ENCODE measurements at places on chromosomes 13 and 19.

GRCh38 chr19:47545061-47545948, 27.6 kb downstream of the ZNF541 start:
- DNase-seq, result no peak

- DNase-seq, result no peak
Observed at GRCh38 chr19:48319647-48320541, 5.5 kb upstream of the EMP3 start.

DNA sequence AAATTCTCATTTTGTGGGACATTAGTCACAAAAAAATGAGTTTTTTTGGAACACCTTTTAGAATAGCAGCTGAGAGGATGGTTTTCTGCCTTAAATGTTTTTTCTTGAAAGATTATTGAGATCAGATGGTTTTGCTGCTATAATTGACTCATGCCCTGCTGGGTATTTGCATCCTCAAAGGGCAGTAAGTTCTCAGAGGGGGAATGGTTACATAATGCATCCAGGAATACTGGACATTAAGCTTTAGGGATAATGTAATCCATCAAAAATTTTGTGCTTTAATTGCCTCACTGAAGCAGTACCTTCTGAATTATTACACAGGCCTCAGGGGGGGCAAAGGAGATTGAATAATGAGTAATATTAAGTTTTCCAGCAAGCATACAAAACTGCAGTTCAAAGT, 866.3 kb upstream of the SPRY2 start:
- DNase-seq, result no peak

DNA sequence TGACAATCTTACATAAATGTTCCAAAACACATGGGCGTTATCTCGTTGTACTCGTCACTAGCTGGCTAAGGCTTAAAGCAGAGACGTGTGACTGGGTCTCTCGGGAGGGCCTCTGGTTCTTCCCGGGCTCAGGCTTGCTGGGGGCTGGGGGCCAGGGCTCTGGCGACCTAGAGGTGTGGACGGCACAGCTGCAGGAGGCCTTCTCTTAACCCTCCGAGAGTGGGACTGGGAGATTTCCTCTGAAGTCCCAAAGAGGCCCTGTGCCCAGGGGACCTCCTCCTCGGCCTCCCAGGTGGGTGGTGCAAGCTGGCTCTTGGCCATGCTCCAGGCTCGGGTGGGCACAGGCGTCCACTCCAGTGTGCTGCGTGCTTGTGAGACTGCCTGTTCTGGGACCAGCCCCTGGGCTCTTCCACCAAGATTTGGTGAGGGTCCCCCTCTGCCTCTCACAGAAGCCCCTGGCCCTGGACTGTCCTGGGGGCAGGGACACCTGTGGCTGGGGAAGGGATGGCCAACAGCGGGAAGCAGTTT, 2.2 kb downstream of the CAPS start:
- no peak for DNase-seq

DNA sequence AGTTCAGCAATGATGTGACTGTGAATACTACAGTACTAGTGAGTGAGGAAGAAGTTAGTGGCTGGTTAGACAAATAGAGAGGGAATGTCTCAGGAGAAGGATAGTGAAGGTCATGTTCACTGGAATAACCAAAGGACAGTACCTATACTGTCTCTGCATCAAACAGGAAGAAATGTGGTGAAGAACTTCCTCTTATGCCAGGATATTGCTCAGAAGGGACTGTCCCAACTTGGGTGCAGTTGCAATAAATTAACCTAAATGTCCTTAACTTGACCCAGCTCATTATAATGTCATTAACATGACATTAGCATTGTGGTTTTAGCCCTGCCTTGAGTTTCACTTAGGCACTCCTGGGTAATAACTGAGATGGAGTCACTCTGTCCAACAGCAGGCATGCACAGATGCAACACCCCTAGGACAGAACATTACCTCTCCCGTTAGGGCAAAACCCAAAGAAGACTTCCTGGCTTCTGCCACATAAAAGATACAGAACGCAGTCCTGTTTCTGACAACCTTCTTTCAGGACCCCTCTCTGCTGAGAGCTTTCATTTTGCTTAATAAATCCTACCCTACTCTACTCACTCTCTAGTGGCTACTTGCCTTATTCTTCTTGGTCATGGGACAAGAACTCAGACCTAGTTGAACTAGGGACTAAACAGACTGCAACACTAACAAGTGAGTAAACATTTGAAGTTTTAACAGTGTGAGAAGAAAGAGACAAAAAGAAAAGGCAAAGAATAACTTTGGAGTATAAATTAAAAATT, 1591.6 kb upstream of the MIR17HG start:
- DNase-seq, result no peak

- DNase-seq, result no peak
Observed at GRCh38 chr13:94033098-94033497, 446.4 kb downstream of the DCT start.

DNA sequence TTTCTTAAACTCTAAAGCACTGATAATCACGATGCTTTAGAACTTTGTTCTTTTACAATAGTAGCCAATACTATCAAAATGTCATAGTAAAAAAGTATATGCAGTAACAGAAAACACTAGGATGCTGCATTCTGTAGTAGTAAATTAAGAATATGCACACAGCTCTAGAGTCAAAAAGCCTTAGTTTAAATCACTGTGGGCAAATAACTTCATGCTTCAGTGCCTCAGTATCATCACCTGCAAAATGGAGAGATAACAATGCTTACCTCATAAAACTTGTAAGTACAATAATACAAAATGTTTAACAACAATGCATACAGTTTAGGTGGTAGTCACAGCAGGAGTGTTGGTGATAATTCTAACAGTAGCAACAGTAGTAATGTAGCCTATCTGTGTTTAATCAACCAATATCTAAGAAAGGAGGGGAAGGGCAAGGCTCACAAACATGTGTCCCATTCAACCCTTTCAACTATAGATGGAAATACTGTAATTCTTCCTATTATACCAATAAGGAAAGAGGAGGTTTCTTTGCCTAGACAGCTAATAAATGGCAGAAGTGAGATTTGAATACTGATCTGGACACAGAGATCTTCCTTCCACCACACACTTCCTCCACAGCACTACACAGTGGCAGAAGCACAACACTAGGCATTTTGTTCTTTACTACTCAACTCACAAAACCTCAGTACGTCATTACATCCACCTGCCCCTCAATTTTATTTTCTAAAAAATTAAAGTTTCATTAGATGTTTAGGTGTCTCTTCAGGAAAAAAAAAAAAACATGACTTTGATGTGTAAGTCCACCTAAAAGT, 4.6 kb downstream of the RBM26 start:
- no peak for DNase-seq

GRCh38 chr19:44499962-44500949, at the start of gene ZNF180:
TSS of gene ZNF180 (minus strand) at chr19:44500522. CDS start at chr19:44497334, 3,188 bp downstream.
- peak; percentile 56 for DNase-seq
